Cerebellum (tissue), 4 donors: ENCODE measurements at places on chromosomes 4 and X. TPM values are rescaled to one million over a fixed set of nuclear protein-coding genes. Genes with fewer than 3 reads are reported as not detected.

The VEGFD gene
- total RNA-seq, result 0.27 TPM

The MAGEC1 gene
- not detected for total RNA-seq

The PAGE2B gene
- total RNA-seq, result not detected

The MAGEC2 gene
- total RNA-seq, result not detected

The RTL3 gene
- total RNA-seq, result not detected

The LGI2 gene
- 5.5 TPM for total RNA-seq

The SOX3 gene
- 1.5 TPM for total RNA-seq

The PJA1 gene
- 64.5 TPM for total RNA-seq

The FGF5 gene
- 26.1 TPM for total RNA-seq

The GRPR gene
- 0.36 TPM for total RNA-seq

DNA sequence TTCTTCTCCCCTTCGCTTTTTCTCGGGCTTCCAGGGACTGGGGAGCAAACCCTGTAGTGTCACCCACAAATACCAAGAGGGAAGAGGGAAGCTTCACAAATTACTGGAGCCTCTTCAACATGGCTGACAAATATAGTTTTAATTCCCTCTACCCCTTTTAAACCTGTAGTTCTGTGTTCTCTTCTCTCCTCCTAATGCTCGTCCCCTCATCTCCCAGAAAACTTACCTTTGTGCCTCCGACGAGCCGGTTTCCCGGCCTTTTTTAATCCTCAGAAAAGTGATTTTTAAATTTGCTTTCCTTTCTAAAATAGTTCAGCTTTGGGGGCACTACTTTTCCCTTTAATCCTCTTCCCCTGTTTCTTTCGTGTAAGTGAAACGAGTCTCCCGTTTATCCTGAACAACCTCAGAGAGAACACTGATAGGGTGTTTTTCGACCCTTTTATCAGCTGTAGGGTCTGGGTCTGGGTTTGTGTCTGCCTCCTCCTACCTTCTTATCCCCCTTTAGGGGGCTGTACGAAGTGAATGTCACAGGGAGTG lies 408 bp downstream of the TET2 start:
- DNase-seq, result peak; percentile 6

DNA sequence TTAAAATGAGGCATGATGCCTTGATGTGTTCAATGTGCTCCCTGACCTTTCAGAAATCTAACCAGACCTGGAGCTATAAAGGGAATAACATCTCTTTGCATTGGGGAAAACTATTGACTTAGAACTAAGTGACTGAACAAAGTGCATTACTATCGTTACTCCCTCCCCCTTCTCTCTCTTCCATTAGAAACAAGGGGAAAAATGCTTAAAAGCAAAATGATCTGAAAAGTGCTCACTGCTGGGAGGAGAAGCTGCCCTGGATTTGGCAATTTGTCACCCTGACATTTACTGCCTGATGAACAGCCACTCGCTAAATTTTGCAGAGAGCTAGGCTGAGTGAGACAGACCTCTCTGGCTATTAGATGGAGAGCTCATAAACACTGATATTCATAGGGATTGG lies 48.6 kb upstream of the PARM1 start:
- DNase-seq, result no peak

DNA sequence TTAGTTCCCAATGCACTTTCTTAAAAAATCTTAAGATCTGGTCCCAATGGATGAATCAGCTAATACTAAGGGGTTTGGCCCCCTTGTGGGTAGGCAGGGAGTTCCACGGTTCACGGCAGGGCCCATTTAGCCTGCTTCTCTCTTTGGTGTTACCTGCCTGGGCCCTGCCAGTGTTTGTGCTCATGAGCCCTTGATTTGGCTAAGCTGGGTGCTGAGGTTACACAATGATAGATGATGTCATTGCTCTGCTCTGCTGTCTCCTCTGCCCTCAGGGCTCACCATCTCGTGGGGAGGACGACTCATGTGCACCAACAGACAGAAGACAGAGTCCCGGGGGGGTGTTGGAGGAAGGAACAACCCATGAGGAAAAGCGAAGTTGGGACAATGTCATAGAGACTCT lies 24.4 kb downstream of the RTL5 start:
- DNase-seq, result no peak

GRCh38 chr4:74890341-74890740 lies 42.6 kb upstream of the PARM1 start:
- no peak for DNase-seq

DNA sequence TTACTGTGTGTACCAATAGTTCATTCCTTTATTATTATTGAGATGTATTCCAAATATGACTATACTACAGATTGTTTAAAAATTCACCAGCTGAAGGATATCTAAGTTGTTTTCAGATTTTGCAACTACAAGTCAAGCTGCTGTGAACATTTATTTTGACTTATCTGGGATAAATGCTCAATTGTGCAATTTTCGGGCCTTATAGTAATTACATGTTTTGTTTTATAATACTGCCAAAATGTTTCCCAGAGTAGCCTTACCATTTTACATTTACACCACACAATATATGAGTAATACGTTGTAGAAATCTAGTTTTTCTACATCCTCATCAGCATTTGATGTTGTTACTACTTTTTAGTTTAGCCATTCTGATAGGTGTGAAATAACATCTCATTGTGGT lies 179.6 kb downstream of the ANTXR2 start:
- no peak for DNase-seq

- no peak for DNase-seq
Measured at GRCh38 chrX:108537005-108537404, 97.4 kb downstream of the COL4A5 start.

GRCh38 chr4:174420316-174420715 lies 102.0 kb downstream of the HPGD start:
- DNase-seq, result no peak

- no peak for DNase-seq
Measured at GRCh38 chrX:20989361-20989760, 384.9 kb upstream of the CNKSR2 start.

DNA sequence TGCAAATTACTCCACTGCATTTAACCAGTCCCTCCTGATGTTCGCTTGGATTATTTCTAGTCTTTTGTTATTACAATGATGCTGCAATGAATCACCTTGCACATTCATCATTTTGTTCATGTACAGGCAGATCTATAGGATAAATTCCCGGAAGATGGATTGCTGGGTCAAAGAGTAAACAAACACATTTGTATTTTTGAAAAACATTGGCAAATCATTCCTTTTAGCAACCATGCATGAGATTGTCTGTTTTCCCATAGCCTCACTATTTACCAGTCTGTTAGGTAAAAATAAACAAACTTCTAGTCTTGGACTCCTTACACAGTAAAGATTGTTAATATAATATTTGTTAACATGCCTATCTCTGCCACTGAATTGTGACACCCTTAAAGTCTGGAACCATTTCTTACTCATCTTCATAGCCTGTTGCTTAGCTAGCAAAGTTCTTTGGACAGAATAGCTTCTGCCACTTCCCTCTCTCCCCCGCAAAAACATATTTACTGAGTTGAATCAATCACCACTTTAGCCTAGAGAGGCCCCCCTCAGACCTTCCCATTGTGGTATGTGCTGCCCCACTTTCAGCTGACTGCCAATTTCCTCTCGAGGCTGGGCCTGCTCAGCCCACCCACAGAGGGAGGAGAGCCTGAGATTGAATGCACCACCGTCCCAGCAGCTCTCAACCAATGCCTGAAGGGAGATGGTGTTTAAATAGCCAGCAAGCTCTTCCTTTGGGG lies 108.4 kb upstream of the ATXN3L start:
- DNase-seq, result peak; percentile 2

GRCh38 chrX:50813843-50814661 lies at the start of gene SHROOM4:
SHROOM4 (minus strand) TSS chrX:50814194; CDS start chrX:50814018, 176 bp downstream.
- DNase-seq, result no peak

DNA sequence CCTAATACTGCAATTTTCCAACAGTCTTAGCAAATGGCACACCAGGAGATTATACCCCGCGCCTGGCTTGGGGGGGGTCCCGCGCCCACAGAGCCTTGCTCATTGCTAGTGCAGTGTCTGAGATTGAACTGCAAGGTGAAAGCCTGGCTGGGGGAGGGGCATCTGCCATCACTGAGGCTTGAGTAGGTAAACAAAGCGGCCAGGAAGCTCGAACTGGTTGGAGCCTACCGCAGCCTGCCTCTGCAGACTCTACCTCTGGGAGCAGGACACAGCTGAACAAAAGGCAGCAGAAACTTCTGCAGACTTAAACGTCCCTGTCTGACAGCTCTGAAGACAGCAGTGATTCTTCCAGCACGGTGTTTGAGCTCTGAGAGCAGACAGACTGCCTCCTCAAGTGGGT lies 172.8 kb upstream of the NAP1L5 start:
- DNase-seq, result no peak

- no peak for DNase-seq
Measured at GRCh38 chr4:46830971-46831454, 78.0 kb downstream of the COX7B2 start.

GRCh38 chr4:177555007-177555574 lies 112.9 kb upstream of the AGA start:
- no peak for DNase-seq

DNA sequence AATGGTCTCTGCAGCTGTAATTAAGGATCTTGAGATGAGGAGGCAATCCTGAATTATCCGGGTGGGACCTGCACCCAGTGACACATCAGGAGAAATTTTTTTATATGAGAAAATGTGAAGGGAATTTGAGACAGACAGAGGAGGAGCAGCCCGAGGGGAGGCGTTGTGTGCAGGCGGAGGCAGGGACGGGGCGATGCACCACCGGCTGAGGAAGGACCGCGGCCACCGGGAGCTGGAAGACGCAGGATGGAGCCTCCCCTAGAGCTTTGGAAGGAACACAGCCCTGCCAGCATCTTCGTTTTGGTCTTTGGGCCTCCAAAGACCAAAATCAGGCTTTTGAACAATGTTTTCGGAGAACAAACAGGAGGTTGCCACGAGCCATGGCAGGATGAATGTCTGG lies 85.0 kb upstream of the ADRA2C start:
- DNase-seq, result no peak

DNA sequence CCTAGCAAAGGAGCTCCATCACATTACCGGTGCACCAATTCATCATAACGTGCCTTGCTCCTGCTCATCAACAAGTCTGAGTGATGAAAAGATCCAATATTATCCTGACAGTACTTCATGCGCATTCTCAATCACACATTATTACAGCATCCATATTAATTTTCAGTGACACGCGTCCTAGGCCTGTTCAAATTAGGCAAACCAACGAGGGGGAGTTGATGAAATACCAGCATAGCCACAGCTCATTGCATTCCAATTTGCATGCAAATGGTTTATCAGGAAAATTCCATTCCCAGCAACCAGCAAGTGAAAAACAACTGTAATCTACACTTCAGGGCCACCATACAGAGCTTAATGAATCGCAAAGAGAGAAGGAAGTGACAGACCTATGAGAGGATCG lies 236.9 kb downstream of the DCLK2 start:
- DNase-seq, result no peak

- DNase-seq, result no peak
Measured at GRCh38 chrX:116236666-116237065, 66.1 kb downstream of the AGTR2 start.

- DNase-seq, result no peak
Measured at GRCh38 chr4:5976921-5977320, 41.3 kb downstream of the C4orf50 start.

GRCh38 chr4:74098427-74098994 lies 484 bp downstream of the CXCL2 start:
- no peak for DNase-seq

DNA sequence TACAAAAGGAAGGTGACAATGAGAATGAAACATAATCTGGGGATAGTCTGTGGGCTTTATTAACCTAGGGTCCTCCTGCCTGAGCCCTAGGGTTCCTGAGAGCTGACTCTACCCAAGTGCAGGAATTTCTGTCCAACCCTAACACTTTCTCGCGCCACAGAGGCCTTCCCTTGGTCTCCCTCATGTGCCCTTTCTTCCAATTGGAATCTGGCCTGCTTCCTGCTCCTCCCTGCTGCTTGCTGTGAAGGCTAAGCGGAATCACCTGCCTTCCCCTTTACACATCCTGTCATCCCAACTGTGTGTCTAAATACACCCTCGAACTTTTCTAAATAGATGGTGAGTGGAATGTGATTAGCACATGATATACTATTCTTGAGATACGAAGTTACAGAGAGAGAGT lies 5.9 kb downstream of the MAGEA11 start:
- no peak for DNase-seq

- no peak for DNase-seq
Measured at GRCh38 chrX:129585691-129586090, 45.6 kb downstream of the OCRL start.

DNA sequence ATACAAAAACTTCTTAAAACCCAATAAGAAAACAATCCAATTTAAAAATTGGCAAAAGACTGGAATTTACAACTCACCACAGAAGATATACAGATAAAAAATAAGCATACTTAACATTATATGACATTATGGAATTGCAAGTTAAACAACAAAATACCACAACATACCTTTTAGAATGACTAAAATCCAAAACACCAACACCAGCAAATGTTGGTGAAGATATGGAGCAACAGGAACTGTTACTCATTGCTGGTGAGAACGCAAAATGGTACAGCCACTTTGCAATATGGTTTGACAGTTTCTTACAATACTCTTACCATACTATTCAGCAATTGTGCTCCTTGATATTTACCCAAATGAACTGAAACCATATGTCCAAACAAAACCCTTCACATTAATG lies 112.4 kb downstream of the ADGRL3 start:
- DNase-seq, result no peak

DNA sequence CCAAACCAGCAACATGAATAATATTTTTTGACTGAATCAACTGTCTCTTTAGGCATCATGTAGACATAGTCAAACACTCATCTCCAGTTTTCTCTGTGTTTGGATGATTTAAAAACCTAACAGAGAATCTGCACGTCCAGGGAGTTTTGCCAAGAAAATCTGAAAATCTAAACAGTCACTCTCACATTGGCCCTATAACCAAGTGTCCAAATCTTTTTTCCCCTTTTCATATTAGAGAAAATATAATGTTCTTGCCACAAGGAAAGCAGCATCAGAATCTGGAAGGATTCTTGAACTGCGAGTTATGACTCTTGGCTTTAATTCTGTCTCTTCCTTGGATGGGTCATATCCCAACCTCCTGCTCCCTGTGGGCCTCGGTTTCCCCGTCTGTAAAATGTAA lies 8.8 kb upstream of the CHRDL1 start:
- DNase-seq, result no peak

GRCh38 chr4:114398410-114398809 lies 200.2 kb upstream of the UGT8 start:
- no peak for DNase-seq

GRCh38 chr4:163665101-163665500 lies 170.6 kb downstream of the TMA16 start:
- no peak for DNase-seq

DNA sequence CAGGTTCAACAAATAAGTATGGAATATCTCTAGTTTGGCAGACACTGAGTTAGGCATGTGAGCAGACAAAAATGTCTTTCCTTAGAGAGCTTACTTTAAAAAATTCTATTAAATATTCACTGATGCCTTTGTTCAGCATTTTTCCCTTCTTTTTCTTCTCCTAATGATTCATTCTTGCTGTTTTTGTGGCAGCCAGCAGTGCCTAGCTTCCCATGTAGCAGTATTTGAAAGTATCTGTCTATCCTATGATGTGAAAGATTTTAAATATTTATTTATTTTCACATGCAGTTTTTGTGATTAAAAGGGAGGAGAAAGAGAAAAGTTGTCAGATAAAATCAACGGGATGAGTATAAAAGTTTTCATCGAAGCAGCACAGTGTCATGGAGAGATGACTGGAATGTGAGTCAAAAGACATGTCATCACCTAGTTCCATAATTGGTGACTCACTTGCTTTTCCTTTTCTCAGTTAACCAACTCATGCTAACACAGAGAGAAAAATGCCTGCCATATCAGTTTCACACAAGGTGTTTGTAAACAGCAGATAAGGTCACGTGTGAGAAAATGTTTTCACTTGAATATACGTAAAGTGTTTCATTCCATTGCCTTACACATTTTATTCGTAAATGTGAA lies 69.8 kb downstream of the BMPR1B start:
- DNase-seq, result no peak
